CD4-positive, alpha-beta T cell treated with Interleukin-10 for 1 hour (primary cell): ENCODE measurements at places on chromosomes 4 and X.

- DNase-seq, result peak; percentile 70
Observed at GRCh38 chrX:135985157-135985972, at the start of gene SLC9A6. Gene SLC9A6 (plus strand): TSS chrX:135985435. CDS start chrX:135985659, 224 bp downstream.

- DNase-seq, result no peak
Observed at GRCh38 chr4:100985576-100985975, 361.8 kb downstream of the PPP3CA start.

DNA sequence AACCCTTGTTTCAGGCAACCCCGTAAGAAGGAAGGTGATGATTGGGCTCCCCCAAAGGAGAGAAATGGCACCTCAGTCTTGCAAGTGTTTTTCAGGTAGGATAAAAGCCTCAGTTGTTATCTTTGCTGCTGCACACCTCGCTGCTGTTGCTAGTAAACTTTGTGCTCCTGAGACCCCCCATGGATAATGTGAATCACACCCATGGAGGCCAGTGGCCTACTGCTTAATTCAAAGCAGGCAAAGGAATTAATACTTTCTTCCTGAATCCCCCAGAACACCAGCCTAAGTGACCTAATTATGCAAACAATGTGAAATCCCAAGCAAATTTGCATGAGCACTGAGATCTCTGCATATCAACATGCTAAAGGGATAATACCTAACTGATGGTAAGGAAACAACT lies 337.5 kb downstream of the GRIA2 start:
- DNase-seq, result no peak

DNA sequence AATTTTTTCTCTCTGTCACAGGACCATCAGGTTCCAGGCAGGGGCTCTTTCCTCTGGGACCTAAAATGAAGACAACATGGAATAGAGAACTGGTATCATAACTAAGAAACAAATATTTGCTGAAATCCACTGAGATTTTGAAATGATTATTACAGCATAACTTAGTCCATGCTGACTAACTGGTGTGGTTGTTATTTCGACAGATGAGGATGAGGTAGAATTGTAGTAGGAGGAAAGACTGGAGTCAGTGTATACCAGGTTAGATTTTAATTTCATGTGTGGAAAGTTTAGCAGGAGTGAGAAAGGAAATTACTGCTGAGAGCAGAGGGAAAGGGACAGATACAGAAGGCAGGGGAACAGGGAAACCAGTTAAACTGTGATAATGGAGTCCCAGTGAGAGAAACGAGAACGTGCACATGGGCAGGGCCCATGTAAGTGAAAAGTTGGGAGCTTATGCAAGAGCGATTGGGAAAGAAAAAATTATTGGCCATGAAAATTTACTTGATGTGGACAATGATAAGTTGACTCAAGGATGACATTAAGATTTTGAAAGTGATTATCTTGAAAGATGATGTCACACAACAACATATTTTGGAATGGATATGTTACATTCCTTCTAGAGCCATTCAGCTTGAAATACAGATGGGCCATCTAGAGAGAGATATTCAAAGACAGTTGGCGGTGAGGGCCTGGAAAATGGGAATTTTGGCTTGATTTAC lies 98.7 kb upstream of the DDIT4L start:
- DNase-seq, result no peak

- DNase-seq, result no peak
Observed at GRCh38 chrX:7202206-7202605, 54.3 kb upstream of the PUDP start.

GRCh38 chr4:26867914-26868684 lies 7.5 kb downstream of the STIM2 start:
- no peak for DNase-seq

DNA sequence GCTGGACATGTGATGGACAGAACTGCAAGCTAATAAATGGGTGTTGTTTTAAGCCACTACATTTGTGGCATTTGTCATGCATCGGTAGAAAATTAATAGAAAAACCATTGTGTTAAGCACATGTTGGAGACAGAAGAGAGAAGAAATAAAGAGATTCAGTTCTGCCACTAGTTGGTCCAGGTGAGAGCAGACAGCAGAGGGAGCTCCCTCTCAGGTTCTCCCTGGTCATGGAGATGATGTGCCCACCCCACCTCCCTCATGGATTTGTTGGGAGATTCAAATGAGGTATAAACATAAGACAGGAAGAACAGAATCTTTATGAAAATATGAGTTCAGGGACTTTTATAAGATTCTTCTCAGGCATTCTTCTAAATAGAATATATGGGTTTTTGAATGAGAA lies 36.8 kb upstream of the OCIAD2 start:
- no peak for DNase-seq

- DNase-seq, result no peak
Observed at GRCh38 chr4:41455206-41455605, 82.8 kb upstream of the LIMCH1 start.

DNA sequence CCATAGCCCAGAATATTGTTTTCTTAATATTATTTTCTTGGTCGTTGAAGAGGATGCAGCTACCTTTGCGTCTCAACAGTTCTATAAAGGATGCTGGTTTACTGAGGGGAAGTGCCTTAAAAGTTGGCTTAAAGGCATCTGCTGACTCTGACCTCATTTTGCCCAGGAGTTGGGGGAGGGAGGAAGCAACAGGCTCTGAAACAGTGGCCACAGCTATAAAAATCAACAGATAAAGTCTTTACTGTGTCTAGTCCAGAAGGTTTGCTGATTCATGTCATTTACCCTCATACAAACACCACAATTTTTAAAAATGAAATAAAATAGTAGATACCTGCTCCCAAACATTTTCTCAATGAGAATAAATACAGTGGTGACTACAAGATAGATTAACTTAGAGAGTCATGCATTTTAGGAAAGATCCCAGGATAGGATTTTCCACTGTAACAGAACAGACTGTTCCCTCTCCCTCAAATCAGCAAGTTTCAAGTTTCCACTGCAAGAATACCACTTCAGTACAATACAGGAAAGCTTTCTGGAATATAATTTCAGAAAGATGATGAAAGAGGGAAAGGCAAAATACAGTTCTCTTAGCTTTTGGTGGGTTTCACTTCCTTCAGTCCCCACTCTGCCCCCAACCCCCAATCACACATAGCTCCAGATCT lies 1.9 kb downstream of the PHKA1 start:
- DNase-seq, result no peak

GRCh38 chrX:48824066-48824465 lies 2.2 kb upstream of the ERAS start:
- no peak for DNase-seq

DNA sequence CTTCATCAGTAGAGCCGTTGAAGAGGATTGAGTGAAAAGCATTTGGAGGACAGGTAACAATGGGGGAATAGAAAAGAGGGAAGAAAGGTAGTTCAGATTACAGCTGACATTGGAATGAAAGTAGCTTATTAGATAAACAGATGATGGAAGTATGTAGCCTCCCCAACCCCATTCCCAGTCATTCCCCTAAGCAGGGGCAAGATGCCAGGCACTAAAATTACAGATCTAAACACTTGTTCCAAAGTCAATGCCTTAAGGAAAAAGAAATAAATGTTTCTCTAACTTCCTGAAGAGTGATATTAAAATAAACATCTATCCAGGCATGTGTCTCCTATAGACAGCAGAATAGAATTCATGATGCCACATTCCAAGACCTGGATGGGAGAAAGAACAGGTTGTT lies 350.8 kb downstream of the PDGFC start:
- no peak for DNase-seq

GRCh38 chrX:9196961-9197640 lies 163.2 kb upstream of the FAM9B start:
- no peak for DNase-seq

DNA sequence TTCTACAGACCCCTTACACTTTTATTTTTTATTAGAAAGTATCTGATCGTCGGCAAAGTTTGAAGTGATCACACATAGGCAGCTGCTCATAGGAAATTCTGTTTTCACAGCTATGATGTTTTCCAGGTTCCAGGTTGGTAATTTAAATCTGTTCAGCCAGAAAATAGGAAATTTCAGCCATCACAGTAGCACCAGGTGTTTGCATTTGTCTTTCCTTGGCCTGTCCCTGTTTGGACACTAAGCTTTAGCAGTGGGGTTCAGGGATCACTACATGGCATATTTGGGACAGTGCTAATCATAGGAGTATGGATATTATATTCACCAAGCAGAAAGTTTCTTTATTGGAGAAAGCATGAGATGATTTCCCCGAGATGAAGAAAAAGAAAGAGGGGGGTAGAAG lies 92.9 kb downstream of the ANK2 start:
- DNase-seq, result no peak

- peak; percentile 52 for DNase-seq
Observed at GRCh38 chr4:108527723-108528122, 92.7 kb upstream of the RPL34 start.

GRCh38 chrX:68999356-68999755 lies 165.9 kb downstream of the PJA1 start:
- DNase-seq, result no peak

DNA sequence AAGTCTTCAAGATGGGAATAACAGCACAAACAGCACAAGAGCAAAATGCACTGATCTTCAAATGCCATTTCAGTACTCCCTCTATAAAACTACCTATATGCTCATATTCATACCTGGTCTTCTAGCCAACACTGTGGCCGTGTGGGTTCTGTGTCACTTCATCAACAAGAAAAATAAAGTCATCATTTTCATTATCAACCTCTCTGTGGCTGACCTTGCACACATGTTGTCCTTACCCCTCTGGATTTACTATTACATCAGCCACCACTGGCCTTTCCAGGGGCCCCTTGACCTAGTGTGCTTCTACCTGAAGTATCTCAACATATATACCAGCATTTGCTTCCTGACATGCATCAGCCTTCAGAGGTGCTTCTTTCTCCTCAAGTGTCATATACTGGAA lies 59.6 kb upstream of the GPR174 start:
- no peak for DNase-seq

GRCh38 chr4:66465111-66465510 lies 794.8 kb upstream of the EPHA5 start:
- no peak for DNase-seq

GRCh38 chrX:77628294-77629025 lies 157.6 kb downstream of the ATRX start:
- no peak for DNase-seq

DNA sequence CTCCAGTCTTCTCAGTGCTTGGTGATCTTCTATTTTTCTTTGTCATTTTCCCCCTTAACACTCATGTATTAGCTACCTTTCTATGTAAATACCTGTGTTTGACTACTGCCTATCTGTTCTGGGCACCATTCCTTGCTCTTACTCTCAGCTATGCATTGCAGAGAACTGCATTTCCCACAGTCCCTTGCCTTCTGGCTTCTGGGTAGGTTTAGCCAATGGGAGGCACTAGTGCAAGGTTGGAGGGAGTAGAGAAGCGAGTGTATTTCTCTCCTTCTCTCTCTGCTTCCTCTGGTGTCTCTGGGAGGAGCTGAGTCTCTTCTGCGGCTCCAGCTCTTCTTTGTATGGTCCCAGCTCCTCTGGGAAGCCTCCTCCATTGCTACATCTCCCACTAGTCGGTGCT lies 50.5 kb downstream of the CWH43 start:
- no peak for DNase-seq

- DNase-seq, result no peak
Observed at GRCh38 chr4:145580906-145581305, 38.3 kb upstream of the MMAA start.

GRCh38 chrX:109049903-109050302 lies 313.5 kb upstream of the IRS4 start:
- no peak for DNase-seq

- peak; percentile 43 for DNase-seq
Observed at GRCh38 chr4:148044912-148045352, 313.0 kb downstream of the ARHGAP10 start.

DNA sequence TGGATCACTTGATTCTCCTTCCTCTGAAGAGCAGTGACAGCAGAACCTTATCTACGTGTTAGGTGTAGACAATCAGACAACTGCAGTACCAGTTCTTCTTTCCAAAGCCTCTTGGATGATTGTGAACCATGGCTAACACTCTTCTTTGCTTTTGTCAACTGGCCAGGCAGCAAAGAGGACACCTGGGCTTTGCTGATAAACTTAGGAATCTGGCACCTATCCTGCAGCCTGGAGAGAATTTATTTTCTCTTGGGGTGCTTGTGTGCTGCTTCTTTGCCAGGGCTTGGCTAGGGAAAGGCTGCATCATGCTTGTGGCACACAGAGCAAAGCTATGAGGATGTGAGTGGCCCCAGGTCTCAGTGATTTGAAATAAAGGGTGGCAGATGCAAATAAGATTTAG lies 77.4 kb downstream of the ANAPC4 start:
- no peak for DNase-seq

GRCh38 chr4:102705391-102705935 lies 55.3 kb downstream of the MANBA start:
- no peak for DNase-seq

GRCh38 chr4:37641352-37641751 lies 44.8 kb downstream of the RELL1 start:
- DNase-seq, result no peak
